Fibroblast of lung (primary cell): ENCODE measurements at places on chromosomes 5 and 9. TPM values are rescaled to one million over a fixed set of nuclear protein-coding genes. Genes with fewer than 3 reads are reported as not detected.

SPINK4 gene
- not detected in 2 replicates for total RNA-seq

DAPK1 gene
- total RNA-seq = 15.5 and 18.5 TPM in 2 replicates

CDKN2B-AS1 gene
- total RNA-seq = 3.9 and 7.6 TPM in 2 replicates

DNA sequence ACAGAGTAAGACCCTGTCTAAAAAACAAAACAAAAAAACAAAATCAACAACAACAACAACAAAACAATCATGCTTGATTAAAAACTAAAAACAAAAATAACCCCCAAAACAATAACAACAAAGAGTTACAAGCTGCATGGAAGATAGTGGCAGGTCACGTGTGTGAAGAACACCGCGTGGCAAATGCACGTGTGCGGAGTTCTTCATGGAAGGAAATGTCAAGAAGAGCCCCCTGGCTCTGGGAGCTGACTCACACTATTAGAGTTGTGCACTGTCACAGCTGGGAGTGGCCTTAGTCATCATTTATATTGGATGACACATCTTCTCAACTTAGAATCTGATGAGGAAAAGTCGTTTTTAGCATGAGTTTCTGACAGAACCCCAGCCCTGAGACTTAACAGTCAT is 110.5 kb downstream of the JMY start:
- H3K27ac ChIP-seq = no peak overlapping the region
- H3K36me3 ChIP-seq = no peaks in the 10 kb centered on the region
- no peaks in the 10 kb centered on the region for H3K27me3 ChIP-seq

DNA sequence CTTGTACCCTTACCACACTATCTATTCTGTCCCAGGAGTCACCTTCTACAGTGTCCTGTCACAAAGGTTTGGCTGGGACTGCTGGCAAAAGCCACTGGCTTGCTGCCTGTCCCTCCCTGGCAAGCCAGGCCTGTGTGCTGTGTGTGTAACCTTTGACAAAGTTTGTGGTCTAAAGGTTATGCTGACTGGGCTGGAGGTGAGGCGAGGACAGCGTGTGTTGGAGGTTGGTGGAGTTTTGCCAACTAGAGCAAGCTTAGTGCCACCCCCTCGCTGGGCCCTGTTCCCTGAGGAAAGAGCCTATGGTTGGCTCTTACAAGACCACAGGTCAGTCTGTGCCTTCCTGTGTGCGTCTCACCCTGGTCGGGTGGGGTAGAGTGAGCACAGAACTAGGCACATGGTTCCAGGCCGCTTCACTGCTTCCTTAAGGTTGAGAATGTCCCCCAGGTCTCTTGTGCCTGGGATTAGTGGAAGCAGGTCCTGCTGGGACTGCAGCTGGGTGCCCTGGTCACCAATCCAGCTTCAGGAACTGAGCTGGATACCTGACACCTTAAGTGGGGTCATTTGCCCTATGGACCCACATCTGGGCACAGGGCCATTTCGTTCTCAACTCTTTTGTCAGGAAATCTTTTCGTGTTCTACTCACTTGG is 152.2 kb downstream of the GADD45G start:
- H3K4me3 ChIP-seq = no peak overlapping the region
- H3K27me3 ChIP-seq = no peaks in the 10 kb centered on the region
- no peaks in the 10 kb centered on the region for H3K4me1 ChIP-seq
- H3K36me3 ChIP-seq = no peaks in the 10 kb centered on the region

CD74 gene
- total RNA-seq = 3.9 and 5.9 TPM in 2 replicates

SPINK13 gene
- total RNA-seq = not detected in 2 replicates

DNA sequence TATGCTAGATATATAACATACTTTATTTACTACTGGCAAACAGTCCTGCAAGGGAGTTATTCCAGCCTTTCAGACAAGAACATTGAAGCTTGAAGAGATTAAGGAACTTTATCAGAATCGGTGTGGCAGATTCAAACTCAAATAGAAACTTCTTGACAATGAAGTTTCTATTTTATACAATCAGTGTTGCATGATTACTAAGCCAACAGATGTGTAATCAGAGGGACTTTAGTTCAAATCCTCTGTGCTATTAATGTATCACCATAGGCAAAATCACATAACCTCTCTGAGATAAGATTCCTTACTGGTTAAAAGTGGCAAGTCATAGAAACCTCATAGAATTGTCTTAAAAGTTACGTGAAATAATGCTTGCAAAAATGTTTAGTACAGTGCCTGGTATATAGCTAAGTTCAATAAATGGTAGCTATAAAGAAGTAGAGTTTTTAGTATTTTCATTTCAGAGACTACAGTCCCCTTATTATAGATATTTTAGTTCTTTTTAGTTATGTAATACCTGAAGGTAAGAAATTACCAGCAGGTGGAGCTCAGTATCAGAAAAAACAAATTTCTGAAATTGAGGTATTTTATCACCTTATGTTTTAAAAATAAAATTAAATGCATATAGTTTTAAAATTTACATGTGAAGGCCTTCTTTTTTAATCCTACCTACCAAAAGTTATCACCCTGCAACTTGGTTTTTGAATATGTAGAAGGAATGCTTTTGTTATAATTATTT is 172.1 kb downstream of the FER start:
- H3K36me3 ChIP-seq = no peaks in the 10 kb centered on the region
- H3K27me3 ChIP-seq = no peaks in the 10 kb centered on the region
- no peaks in the 10 kb centered on the region for H3K4me1 ChIP-seq
- peak; percentile 27 for DNase-seq
- no peak overlapping the region for H3K27ac ChIP-seq
- H3K4me3 ChIP-seq = no peak overlapping the region

DNA sequence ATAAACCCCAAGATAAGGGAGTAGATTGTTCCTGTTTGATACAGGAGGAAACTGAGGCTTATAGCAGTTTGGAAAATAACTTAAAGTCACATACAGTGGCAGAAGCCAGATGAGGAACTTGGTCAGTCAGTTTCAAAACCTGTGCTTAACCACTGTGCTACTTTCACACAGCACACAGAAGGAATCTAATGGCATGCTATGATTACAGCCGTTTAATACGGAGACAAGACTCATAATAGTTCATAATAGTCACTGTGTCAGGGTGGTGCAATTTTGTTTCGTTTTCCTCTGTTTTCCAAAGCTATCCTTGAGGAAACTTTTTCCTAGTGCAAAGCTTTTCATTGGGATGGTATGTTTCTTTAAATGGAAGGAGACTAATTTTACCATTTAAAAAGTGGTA is 112.3 kb downstream of the GCNT1 start:
- no peak overlapping the region for H3K27ac ChIP-seq
- DNase-seq = peak; percentile 37
- H3K4me3 ChIP-seq = peak overlapping the region; percentile 59
- peaks cover 1% of the 10 kb centered on the region for H3K36me3 ChIP-seq
- peaks cover 2% of the 10 kb centered on the region for H3K4me1 ChIP-seq
- no peaks in the 10 kb centered on the region for H3K27me3 ChIP-seq

- H3K27ac ChIP-seq = no peak overlapping the region
- no peak overlapping the region for H3K4me3 ChIP-seq
- no peaks in the 10 kb centered on the region for H3K27me3 ChIP-seq
- H3K4me1 ChIP-seq = no peaks in the 10 kb centered on the region
- H3K36me3 ChIP-seq = no peaks in the 10 kb centered on the region
These were observed 792.2 kb upstream of the CDH9 start for GRCh38 chr5:27830546-27830945.

PALM2AKAP2 gene
- total RNA-seq = 6.9 and 9.9 TPM in 2 replicates

DNA sequence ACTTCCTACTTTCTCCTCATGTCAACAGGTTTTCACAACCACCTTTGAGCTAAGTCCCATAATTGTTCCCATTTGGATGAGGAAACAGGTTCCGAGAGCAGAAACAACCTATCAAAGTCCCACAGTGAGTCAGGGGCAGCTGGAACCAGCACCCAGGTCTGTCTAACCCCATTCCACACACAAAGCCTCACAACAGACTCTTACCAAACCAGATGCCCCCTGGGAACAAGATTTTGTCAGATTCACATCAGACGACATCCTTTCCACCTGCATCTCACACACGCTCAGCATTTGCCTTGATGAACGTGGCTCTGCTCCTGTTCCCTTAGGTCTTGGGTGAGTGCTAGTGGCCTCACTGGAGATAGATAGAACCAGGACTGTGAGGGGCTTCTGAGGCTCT is 17.0 kb downstream of the SWI5 start:
- no peaks in the 10 kb centered on the region for H3K27me3 ChIP-seq
- H3K36me3 ChIP-seq = peaks cover 3% of the 10 kb centered on the region
- DNase-seq = no peak
- no peak overlapping the region for H3K4me3 ChIP-seq
- no peak overlapping the region for H3K27ac ChIP-seq
- H3K4me1 ChIP-seq = peaks cover 6% of the 10 kb centered on the region

C9orf43 gene
- total RNA-seq = 0.50 and 0.51 TPM in 2 replicates

GRCh38 chr5:71601222-71602026 is 14.3 kb downstream of the MCCC2 start:
- H3K27me3 ChIP-seq = no peaks in the 10 kb centered on the region
- H3K27ac ChIP-seq = peak overlapping the region; percentile 46
- peak; percentile 98 for DNase-seq
- H3K4me3 ChIP-seq = no peak overlapping the region

- H3K27me3 ChIP-seq = no peaks in the 10 kb centered on the region
- H3K4me1 ChIP-seq = peaks cover 4% of the 10 kb centered on the region
- no peaks in the 10 kb centered on the region for H3K36me3 ChIP-seq
- H3K4me3 ChIP-seq = peak within 1 kb of the TSS; percentile 79
These were observed at the start of gene CDKN2A for GRCh38 chr9:21993893-21994555. TSS of gene CDKN2A (minus strand) at chr9:21994392.

DNA sequence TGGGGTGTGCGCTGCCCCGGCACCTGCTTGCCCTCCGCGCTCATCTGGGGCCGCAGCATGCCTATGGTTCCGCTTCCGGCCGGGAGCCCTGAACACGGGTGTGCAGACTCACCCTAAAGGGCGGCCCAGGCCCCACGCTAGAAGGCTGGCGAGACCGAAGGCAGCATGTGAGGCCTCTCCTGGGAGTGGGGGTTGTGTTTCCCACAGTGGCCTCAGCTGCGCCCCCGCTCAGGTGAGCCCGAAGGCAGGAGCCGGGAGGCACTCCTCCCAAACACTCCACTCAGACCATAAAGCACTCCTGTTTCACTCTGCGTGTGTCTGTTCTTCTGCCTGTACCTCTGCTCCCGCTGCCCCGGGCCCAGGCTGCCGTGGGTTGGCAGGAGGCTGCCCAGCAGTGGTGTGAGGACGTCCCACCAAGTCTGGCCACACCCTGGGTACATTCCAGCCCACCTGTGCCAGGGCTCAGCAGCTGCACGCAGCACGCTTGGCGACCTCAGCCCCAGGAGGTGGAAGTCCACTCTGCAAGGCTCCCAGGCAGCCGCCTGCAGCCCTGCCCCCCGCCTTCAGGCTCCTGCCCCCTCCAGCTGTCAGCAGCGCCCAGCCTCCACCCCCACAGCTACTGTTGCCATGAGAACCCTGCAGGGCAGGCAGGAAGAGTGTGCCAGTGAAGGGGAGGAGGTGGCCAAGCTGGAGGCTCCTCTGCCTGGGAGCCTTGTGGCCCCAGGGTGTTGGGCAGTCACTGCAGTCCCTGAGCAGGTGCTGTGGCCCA is 1.2 kb upstream of the AJM1 start:
- no peak overlapping the region for H3K27ac ChIP-seq
- peaks cover 16% of the 10 kb centered on the region for H3K27me3 ChIP-seq
- H3K4me3 ChIP-seq = no peak overlapping the region
- H3K36me3 ChIP-seq = peaks cover 12% of the 10 kb centered on the region
- peak; percentile 55 for DNase-seq

RMRP gene
- total RNA-seq = 67,954 and 162,287 TPM in 2 replicates

DNA sequence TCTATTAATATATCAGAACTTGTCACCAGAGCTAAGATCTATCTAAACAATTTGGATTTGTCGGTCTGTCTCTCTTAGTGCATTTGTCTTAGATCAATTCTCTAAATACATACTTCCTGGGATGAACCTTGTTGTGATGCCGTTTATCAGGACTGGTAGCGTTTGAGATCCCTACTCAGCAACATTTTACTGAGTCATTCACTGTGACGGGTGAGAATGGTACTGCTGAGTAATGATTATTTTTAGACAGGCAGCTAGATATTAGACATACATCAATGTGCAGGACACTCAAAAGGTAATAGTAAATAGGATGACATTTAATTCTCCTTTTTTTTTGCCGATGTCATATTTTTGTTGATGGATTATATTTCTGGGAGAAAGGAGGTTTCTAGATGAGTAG is 209.0 kb downstream of the CSNK1G3 start:
- DNase-seq = peak; percentile 42
- no peak overlapping the region for H3K27ac ChIP-seq
- no peaks in the 10 kb centered on the region for H3K36me3 ChIP-seq
- H3K4me3 ChIP-seq = no peak overlapping the region
- H3K4me1 ChIP-seq = no peaks in the 10 kb centered on the region
